SIG-M5 (cell line): ENCODE measurements at places on chromosomes 5 and 9.

- DNase-seq, result no peak
Measured at GRCh38 chr5:177470759-177471536, 2.5 kb downstream of the DBN1 start.

DNA sequence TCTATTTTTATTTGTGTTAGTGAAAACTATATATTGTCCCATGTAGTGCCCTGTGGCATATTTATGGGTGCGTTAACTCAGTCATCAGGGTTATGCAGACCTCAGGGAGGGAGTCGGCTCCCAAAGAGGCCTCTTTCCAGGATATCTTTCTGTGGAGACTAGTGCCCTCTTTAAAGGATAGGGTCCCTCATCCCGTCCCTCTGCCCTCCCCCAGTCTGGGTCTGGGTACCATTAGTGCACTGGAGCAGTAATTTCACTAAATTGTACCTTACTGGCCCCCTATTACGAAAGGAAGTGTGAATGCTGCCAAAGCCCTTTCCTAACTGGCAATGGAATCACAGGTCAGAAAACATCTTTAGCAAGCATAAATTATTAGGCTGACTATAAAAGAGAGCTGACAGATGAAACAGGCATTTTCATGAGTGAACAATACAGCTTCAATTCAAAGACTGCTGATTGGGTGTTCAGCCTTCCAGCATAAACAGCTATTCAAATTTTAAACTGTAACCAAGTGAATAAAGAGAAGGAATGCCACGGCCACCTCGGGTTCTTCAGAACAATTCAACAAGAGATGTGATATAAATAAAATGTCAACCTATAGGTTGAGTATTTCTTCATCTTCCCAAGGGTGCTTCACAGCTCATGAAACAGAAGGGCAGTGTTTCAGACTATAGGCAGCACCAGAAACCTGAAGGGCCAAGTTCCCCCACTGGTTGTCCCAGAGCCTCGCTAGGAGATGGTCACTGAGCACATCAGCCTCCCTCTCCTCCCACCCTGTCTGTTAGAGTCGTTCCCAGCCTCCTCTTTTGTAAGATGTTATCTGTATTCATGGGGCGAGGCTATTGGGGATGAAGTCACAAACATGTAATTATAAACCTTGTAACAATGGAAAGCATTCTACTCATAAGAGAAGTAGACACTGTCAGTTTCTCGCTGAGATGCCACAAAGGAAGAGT lies 318.7 kb downstream of the TMEM161B start:
- no peak for DNase-seq

GRCh38 chr9:93947409-93948070 lies 7.6 kb downstream of the BARX1 start:
- no peak for DNase-seq

GRCh38 chr9:17219261-17219660 lies 84.4 kb downstream of the CNTLN start:
- no peak for DNase-seq

- DNase-seq, result no peak
Measured at GRCh38 chr9:7879551-7880245, 80.1 kb upstream of the DMAC1 start.

GRCh38 chr9:87613265-87614111 lies 112.4 kb upstream of the CTSL start:
- DNase-seq, result no peak

DNA sequence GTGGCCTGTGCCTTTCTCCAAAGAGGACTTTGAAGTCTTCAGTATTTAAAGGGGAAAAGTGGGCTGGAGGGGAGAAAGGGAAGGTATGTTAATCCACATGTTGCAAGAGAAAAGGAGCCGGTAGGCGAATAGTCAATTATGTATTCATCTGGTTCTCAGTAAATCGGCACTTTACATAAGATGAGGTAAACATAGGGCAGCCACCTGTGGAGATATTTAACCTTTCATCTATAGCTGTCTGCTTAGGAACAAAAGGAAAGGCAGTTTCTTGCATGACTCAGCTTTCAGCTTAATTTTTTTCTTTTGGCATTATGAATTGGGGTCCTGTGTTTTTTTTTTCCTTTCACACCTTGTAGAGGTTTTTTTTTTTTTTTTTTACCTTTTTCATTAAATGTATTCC lies 42.2 kb downstream of the FGD3 start:
- DNase-seq, result no peak

GRCh38 chr5:134943547-134943946 lies 24.2 kb upstream of the CATSPER3 start:
- DNase-seq, result no peak

- no peak for DNase-seq
Measured at GRCh38 chr5:176352116-176352878, 9.3 kb downstream of the KIAA1191 start.

DNA sequence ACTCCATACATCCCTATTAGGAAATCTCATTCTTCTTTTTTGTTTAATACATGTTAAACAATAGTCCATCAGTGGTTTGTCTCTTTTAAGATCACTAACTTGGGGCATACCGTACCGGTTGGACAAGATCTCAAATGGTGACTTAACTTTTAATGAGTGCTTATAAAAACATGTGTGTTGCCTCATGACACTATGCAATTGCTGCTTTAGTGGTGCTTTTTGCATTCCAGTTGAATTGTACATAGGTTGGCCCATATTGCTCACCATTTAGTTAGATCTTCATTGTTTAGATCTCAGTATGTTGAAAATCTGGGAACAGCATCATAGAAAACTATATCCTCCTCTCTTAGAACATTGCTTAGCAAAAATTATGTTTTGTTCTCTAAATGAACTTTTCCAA lies 17.8 kb downstream of the C9orf85 start:
- DNase-seq, result no peak

DNA sequence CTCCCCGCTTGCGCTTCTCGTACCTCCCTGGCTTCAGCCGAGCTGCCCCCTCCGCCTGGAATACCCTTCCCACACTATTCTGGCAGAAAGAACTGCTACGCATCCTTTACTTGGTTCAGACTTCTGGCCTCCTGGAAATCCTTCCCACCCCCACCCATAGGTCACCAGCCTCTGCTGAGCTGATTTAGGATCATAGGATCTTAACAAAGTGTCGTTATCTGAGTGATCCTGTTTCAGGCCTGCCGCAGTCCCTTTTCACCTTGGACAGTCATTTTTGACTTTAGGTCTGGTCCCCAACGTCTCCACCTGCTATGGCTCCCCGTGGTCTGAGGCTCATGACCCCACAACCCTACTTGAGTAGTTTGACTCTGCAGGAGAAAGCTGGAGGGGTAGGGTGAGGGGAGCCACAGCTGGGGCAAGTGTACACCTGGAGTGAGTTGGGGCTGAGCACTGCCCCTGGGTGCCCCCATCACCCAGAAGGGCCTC lies 27.3 kb downstream of the EGR1 start:
- no peak for DNase-seq

DNA sequence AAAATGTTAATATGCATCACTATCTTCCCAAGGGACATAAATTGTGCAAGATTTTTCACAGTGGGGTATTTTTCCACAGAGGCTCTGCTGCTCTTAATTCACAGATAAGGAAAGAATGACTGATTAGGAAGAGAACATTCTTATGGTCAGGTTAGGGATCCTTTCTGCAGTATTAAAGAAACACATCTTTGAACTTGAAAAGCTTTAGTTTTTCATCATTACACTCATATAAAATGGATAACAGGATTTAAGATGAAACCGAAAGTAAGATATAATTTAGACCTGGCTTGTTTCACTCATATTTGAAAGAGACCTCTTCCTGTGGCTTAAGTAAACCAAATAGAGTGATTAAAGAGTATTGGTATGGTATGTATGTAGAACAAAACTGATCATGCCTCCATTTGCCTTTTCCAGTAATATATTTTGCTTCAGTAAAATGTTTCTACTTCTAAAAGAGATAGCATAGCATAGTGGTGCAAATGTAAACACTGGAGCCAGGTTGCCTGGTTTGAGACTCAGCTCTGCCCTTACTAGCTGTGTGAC lies 160.0 kb downstream of the PRR16 start:
- no peak for DNase-seq

DNA sequence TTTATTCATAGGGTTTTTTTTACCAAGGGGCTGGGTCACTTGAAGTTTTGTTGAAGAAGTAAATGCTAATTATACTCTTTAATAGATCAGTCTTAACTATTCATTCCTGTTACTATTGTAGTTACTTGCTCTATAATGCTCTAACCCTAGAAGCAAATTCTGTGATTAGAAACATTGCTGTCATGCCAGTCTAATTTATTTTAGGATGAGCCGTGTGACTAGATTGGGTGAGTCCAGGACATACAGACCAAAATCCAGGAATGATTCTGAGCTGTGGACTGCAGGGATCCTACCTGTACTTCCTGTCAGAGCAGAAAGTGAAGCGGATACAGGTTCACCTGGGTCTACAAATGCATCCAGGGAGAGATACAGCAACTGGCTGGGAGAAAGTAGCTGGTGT lies 757 bp upstream of the CCDC192 start:
- no peak for DNase-seq

DNA sequence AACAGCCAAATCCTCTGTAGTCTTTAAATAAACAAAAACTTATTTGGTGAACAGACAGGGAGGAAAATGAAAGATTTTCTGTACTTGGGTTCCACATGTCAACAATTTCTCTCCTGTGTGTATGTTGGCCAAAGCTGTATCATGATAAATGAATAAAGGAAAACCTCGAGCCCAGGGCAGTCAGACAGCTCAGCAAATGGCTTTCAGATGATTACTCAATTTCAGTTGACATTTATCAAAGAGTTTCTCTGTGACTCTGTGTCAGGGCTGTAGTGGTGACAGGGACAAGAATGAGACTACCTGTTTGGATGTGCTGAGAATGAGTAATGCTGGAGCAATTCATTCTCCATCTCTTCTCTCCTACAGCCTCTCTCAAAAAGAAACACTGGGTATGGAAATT lies 45.7 kb upstream of the PTGS1 start:
- DNase-seq, result no peak

DNA sequence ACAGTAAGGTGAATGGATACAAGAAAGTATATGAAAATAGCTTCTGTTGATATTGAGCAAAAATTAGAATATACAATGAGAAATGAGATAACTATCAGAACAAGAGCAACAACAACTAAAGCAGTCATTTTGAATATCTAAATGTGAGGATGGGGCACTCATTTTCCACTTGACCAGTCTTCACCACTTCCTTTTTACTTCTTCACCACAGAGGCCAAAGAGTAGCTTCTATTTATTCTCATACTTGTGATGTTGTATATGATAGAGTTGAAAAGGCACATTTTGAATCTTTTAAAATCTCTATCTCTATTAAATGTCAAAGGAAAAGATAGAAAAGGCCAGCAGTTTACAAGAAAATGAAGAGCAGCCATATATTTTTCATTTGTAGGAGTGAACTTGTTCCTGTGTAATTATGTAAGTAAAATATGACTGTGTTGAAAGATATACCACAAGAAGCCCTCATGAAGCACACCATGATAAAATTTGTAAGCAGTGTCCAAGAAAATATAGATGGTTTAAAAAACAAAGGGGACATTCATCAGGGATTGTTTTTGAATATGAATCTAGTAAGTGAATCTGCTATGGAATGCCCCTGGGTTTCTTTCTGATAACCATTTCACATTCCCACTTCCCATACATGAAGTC lies 39.2 kb downstream of the ADAMTS19 start:
- DNase-seq, result no peak

GRCh38 chr5:119332978-119333401 lies 22.8 kb upstream of the TNFAIP8 start:
- no peak for DNase-seq

GRCh38 chr5:77568082-77568481 lies 70.4 kb downstream of the OTP start:
- DNase-seq, result no peak

DNA sequence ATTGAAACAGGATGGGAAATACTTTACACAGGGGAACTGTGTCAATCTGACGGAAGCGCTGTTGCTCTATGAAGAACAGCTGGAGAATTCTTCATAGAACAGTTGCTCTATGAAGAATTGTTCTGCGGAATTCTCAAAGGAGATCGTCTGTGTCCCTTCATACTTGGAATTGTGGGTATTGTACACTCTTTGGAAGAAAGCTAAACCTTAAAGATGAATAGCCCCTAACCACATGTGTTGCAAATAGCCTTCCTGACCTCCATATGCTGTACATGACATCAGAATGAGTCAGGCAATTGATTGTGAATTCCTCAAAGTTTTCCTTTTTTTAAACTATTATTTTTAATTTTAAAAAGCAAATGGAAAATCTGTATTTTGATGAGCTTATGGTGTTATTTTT lies 15.6 kb downstream of the NIM1K start:
- DNase-seq, result no peak

GRCh38 chr5:108145351-108145750 lies 236.5 kb downstream of the FBXL17 start:
- DNase-seq, result no peak

- DNase-seq, result no peak
Measured at GRCh38 chr5:38193015-38193581, 65.3 kb upstream of the EGFLAM start.

DNA sequence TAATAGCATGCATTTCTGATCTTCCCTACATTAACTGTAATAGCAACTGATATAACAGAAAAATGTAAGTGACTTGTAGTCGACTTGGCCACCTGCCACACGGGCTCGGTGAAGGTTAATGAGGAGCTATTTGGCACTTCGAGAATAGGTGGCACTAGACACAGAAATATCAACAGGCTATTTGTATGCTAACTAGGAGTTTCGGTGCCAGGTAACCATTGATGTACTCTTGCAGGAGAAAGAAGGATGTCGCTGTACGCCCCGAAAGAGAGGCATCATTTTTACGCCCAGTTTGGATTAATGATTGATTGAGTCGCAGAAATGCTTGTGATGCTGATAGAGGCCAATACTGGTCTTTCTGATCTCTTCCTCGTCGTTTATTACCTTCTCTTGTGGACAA lies 516 bp upstream of the DMRT2 start:
- DNase-seq, result no peak

GRCh38 chr5:128213340-128213739 lies 129.8 kb downstream of the SLC12A2 start:
- no peak for DNase-seq

- no peak for DNase-seq
Measured at GRCh38 chr5:65013166-65013565, 244.4 kb downstream of the CWC27 start.

DNA sequence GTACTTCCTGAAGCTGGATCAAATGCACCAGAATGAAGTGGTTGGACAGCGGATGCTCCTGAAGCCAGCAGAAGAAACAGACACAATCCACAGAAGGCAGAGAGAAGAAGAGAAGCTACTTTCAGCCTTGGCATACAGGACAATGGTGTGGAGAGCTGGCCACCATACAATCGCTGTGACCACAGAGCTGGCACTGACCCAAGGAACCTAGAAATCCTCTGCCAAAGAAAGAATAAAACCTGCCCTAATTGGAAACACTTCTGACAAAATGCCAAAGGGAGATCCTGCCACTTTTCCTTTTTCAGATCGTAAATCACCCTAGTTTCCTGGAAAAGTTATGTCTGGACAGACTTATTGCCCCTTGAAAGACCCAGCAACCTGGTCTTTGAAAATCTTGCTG lies 77.8 kb downstream of the BAAT start:
- DNase-seq, result no peak
